Hematopoietic multipotent progenitor cell (in vitro differentiated cells): ENCODE measurements at places on chromosomes 16 and 17.

- DNase-seq, result no peak
Observed at GRCh38 chr16:6947291-6947690, 385.4 kb upstream of the RBFOX1 start.

GRCh38 chr16:17470908-17471718 is at the start of gene XYLT1:
TSS of gene XYLT1 (minus strand) at chr16:17470960. CDS start at chr16:17470796, 164 bp downstream.
- peak; percentile 70 for DNase-seq

DNA sequence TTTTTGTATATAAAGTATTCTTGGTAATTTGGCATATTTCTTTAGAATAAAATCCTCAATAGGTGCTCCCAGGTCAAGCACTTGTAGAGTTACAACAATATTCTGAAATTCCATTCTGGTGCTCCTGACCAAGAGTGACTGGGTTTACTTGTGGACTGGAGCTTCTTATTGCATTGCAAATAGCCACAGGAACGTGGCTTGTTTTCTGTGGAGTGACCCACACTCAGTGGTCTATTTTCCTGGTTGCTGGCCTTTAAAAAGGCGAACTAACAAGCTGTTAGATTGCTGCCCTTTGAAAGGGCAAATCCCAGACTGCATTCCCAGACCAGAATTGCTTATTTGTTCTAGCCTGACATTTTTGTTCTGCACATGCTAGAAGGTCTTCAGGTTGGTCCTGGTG is 658.8 kb upstream of the GOT2 start:
- no peak for DNase-seq

DNA sequence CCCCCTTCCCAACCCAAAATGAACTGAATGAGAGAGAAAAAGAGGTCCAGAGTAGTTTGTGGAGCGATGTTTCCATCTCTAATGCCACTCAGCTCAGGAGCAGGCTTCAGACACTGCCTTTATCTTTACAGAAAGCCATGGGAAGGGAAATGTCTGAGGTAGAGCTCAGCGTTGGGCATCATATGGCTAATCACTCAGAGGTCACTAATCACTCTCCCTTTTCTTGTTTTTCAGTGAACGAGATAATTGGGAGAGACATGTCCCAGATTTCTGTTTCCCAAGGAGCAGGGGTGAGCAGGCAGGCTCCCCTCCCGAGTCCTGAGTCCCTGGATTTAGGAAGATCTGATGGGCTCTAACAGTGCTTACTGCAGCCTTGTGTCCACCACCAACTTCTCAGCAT is 9.8 kb downstream of the ESRP2 start:
- no peak for DNase-seq

- peak; percentile 54 for DNase-seq
Observed at GRCh38 chr17:48791128-48792032, 25.6 kb downstream of the TTLL6 start.

DNA sequence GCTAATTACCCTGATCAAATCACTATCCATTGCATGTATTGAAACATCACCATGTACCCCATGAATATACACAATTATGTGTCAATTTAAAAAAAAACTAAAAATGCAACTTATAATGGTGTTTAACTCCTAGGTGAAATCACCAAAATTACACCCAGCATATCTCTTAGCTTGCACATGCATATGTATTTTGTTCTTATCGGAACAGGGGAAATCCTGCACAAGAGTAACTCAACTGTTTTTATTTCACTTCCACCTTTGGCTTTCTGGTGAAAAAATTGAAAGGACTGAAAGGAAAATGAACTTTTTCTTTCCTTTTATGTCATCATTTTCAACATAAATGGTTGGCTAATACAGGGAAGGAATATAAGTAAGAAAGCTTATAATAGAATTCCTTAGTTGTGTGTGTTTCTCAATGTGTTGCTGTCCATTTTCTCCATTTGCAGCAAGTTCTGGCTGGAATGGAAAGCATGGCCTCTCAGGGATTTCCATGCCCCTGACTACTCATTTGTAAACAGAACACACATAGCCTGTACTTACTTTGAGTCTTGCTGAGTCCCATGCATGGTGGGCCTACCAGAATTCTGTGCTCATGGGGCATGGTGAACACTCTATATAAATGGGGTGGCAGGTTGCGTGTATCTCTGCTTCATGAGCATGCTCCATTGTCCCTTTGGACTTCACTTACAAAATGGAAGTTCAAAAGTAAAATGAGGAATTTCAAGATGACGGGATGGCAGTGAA is 462.0 kb downstream of the HS3ST3B1 start:
- no peak for DNase-seq

GRCh38 chr17:50346313-50347116 is 589 bp downstream of the XYLT2 start:
- no peak for DNase-seq

DNA sequence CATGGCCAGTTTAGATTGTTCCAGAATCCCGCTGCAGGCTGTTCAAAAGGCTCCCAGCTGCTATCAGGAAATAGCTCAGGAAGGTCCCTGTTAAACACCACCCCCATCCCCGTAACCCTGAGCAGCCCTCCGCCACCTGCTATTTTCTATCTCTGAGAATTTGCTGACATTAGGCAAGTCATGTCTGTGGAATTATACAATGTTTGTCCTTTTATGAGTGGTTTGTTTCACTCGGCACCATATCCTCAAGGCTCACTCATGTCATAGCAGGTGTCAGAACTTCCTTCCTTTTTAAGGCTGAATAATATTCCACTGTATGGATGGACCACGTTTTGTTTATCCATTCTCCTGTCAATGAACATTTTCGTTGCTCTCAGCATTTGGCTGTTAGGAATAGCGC is 164.3 kb upstream of the FOXF1 start:
- no peak for DNase-seq

DNA sequence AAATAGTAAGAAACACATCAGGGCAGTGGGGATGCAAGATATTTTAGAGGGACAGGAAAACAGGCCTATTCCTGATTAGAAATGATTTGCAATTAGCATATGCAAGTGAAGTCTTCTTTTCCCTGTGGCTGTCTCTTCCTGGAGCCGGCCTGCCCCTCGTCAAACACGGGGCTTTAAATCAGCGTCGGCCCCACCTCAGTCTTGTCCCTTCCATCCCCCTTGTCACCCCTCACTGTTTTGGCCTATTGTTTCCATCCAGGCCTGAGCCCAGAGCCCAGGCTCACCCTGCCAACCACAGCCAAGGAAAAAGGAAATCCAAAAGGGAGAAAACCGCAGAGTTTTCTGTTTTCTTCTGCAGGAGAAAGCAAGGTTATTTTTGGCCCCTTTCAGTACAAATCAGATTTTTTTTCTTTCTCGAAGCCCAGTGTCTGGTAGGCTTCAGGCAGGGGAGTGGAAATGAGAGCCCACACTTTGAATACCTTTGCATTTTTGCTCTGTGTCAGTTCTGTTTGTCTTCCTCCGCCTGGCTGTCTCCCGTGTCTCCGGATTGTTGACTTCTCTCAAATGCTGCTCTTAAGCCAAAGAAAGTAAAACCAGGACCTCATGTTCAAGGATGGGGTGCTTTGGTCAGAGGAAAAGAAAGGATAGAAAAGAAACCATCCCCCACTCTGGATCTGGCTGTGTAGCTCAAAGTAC is 399.9 kb upstream of the CDH11 start:
- no peak for DNase-seq

GRCh38 chr17:63621229-63621683 is 961 bp upstream of the MAP3K3 start:
- DNase-seq, result no peak

GRCh38 chr16:2149630-2150417 is 1.4 kb downstream of the RAB26 start:
- no peak for DNase-seq

DNA sequence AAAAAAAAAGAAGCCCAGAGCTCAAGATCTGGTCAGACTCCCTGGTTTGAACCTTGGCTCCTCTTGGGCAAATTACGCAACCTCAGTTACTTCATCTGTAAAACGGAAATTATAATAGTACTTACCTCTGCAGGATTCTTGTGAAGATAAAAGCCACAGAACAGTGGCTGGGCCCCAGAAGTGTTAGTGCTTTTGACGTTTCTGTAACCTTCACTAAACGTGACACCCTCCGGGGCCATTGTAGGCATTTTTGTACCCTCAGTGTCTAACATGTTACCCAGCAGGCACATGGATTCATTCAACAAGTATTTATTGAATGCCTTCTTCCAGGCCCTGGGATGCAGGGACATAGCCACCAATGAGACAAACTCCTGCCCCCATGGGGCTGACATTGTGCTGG is 58.0 kb downstream of the PITPNC1 start:
- DNase-seq, result no peak

GRCh38 chr17:33204156-33204555 is 88.9 kb downstream of the ASIC2 start:
- no peak for DNase-seq

DNA sequence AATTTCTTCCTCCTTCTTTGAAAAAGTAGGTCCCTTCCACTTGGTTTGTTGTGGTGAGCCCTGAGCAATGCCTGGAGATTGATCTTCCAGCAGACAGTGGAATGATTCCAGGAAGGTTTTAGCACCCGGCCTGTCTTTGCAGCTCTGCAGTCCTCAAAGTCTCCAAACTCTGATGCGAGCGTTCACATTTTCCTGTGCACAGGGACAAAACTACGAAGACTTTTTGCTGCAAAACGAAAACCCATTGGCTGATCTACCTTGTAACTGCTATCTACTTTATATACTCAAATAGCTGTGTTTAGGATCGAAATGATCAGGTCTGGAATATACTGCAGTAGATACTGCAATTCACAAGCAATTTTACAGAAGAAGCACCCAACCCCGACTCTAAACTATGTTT is 21.7 kb downstream of the G6PC1 start:
- no peak for DNase-seq

DNA sequence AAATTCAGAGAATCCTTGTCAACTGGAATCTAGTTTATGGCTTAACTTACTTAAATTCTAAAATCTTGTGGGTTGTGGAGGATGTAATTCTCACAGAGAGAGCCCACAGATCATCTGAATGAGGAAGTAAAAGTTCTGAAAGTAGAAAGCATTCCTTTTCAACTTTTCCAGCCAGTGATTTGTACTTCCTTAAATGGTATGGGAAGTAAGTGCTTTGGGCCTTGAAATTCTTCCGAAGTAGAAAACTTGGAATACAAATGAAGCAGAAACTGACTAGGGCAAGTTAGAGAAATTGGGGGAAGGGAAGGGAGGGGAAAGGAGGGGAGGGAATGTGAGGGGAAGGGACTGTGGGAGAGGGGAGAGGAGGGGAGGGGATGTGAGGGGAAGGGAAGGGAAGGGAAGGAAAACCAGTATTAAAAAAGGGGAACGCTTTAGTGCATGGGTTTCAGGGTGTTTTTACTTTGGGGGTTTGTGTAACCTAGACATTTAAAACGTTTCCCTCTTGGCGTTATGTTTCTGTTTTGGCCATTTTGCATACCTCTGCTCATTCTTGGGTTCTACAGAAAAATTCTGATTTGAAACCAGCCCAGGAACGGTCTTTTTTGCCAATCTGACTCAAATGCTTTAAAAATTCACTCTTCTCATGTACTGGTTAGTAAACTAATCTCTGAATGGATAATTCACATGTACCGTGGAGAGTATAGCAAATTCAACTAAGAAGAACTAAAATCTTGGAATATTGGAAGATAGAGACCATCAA is 15.5 kb upstream of the SNTB2 start:
- DNase-seq, result no peak

DNA sequence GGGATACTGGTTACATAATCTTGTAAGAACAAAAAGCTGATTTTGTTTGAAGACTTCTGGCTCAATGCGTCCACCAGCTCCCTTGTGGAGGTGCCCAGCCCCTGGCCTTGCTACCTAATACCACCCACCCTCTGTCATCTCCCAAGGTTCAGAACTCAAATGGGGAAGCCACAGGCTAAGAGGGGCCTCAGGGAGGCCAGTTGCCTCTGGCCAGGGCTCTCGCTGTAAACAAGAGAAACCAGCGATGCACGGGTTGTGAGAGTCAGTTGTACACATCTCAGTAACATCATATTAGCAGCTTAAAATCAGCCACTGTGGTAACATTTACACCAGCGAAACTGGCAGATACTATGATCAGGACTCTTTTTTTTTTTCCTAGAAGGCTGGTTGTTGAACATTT is 6.0 kb downstream of the TEKT5 start:
- DNase-seq, result no peak

- DNase-seq, result no peak
Observed at GRCh38 chr17:28892024-28892423, 5.5 kb downstream of the FLOT2 start.

DNA sequence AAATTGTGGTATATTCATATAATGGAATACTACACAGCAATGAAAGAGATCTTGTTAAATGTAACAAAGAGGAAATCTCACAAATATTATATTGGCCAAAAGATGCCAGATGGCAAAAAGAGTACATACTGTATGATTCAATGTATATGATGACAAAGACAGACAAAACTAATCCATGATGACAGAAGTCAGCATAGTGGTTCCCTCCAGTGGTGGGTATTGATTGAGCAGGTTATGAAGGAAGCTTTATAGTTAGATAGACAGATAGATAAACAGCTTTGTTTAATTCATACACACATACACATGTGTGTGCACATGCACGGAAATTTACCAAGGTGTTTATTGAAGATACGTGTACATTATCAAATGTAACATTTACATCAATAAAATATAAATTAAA is 74.4 kb upstream of the SMIM36 start:
- no peak for DNase-seq

DNA sequence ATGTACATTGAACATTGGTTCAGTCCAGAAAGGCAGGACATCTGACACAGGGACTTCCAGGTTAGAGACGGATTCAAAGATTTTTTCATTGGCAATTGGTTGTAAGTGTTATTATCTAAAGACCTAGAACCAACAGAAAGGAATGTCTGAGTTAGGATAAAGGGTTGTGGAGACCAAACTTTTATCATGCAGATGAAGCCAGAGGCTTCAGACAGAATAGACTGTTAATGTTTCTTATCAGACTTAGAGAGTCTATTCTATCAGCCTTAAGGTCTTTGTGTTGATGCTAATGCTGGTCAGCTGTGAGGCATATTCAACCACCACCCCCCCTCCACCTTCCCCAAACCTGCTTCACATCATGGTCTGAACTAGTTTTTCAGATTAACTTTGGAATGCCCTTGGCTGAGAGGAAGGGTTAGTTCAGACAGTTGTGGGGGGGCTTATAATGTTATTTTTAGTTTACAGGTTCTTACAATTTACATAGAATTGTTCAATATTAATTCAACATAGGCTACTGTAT is 2.1 kb upstream of the ITGB3 start:
- DNase-seq, result no peak

- DNase-seq, result no peak
Observed at GRCh38 chr17:8755590-8756255, 2.6 kb downstream of the SPDYE4 start.

- no peak for DNase-seq
Observed at GRCh38 chr17:7747635-7748071, 30.1 kb downstream of the DNAH2 start.

- no peak for DNase-seq
Observed at GRCh38 chr17:3528403-3528851, 29.2 kb downstream of the TRPV3 start.

DNA sequence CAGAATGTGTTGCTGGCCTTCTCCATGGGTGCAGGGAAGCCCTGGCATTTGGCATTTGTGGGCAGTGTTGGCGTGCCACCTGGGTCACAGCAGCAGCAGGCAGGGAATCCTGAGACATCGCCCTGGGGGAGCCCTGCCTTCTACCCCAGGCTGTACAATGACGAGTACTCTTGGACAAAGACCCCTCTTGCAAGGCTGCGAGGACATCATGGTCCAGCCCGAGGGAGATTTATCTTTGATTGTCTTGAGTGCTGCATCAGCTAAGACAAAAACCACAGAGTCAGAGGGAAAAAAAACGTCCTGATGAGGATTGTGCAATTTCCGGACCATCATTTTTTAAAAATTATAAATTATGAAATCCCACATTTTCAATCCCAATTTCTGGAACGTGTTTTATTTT is 3.7 kb downstream of the CRISPLD2 start:
- no peak for DNase-seq

- DNase-seq, result no peak
Observed at GRCh38 chr16:9447699-9448098, 356.3 kb downstream of the HAPSTR1 start.

- no peak for DNase-seq
Observed at GRCh38 chr17:32258383-32259140, 7.1 kb upstream of the RHBDL3 start.
